ENCODE measurements at places on chromosomes 7 and 10.

DNA sequence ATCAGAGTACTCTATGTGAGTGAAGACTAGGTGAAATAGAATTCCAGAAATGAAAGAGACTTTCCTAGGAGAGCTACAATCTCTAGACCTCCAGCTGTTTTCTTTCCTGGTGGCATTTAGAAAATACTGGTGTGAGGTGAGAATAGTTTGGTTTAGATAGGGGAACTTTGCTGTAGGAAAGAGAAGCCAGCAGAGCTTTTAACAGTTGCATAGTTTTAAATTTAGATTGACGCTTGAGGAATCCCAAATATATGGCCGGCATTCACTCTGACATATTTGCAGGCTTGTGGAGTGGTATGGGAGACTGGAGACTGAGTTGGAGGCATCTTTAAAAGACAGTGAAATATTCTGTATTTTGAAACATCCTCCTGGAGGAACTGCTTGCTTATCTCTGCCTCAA, 94.3 kb upstream of the ETV1 start:
- no peak for DNase-seq

DNA sequence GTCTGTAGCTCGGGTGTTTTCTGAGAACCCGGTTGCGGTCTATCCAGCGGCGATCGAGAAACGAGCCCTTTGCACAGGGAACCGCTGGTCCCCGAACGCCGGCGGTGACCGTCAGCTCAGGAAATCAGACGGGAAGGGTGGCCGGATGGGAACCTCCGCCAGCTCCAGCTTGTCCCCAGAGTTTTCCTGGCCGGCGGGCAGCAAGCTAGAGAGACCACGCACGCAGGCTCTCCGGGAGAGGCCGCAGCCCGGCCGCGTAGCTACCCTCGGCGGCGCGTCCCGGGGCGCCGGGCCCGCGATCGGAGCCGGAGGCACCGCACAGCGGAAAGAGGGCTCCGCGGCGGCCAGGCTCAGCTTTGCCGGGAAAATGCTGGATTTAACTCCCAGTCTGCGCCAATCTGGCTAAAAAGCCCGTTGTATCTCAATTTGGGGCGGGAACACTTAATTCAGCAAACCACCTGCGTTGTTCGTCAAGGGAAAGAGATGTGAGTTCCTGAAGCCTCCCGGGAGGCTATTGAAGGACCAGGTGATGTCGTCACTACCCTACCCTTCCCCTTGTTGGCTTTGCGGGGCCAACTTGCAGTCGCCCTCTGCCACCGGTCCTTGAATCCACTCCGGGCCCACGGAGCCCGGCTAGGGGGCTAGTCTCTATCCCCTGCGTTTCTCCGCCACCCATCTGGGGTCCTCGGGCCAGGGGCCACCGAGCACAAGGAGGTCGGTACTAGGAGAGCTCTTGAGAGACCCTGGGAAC, 859 bp upstream of the CH25H start:
- no peak for DNase-seq

- peak; percentile 17 for DNase-seq
These were observed 135.8 kb downstream of the CNNM2 start for GRCh38 chr10:103053659-103054581.

- DNase-seq = no peak
These were observed 11.6 kb downstream of the GCK start for GRCh38 chr7:44177570-44178131.

- no peak for DNase-seq
These were observed 52.5 kb upstream of the FRMD4A start for GRCh38 chr10:14383266-14383665.

- DNase-seq = no peak
These were observed 30.1 kb upstream of the CNPY1 start for GRCh38 chr7:155576416-155576815.

DNA sequence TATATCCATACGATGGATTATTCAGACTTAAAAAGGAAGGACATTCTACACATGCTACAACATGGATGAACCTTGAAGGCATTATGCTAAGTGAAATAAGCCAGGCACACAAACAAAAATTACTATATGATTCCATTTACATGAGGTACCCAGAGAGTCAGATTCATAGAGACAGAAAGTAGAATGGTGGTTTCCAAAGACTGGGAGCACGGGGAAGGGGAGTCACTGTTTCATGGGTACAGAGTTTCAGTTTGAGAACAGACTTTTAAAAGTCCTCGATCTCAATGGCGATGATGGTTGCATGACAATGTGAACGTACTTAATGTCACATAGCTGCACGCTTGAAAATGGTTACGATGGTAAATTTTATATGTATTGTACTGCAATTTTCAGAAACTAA, 39.3 kb downstream of the NUDCD3 start:
- no peak for DNase-seq

GRCh38 chr10:80503584-80504157, 34.0 kb upstream of the SH2D4B start:
- DNase-seq = no peak
